ENCODE measurements at places on chromosomes 12 and 14.

GRCh38 chr12:110345176-110345661, 58.3 kb downstream of the ANAPC7 start:
- no peak for DNase-seq

DNA sequence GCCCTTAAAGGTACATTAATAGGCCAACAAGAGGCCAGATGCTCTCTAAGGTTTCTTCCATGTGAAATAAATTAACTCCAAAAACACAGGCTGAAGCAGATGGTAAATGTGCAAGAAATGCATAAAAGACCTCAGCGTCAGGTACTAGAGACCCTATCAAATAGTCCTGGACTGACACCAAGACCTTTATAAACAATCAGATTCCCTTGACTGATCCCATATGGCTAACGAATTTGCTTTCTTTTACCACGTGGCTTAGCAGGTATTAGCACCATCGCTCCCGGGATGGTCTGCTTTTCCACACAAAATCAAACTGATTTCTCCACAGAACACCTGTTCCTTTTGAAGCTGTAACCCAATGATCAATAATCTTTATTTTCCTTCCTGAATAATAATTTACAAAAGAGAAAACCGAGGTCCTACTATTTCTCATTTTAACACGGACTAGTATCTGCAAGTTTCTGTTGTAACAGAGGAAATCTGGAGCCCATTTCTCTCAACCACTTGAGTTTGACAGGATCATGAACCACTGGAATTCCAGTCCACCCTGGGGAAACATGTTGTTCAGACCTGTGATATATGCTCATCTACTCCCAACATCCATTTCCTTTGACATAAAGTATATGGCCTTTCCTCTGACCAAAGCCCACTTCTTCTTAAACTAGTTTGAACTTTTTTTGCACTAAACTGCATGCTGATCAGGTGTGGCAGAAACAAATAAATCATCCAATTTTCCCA, 48.2 kb upstream of the DAAM1 start:
- no peak for DNase-seq

DNA sequence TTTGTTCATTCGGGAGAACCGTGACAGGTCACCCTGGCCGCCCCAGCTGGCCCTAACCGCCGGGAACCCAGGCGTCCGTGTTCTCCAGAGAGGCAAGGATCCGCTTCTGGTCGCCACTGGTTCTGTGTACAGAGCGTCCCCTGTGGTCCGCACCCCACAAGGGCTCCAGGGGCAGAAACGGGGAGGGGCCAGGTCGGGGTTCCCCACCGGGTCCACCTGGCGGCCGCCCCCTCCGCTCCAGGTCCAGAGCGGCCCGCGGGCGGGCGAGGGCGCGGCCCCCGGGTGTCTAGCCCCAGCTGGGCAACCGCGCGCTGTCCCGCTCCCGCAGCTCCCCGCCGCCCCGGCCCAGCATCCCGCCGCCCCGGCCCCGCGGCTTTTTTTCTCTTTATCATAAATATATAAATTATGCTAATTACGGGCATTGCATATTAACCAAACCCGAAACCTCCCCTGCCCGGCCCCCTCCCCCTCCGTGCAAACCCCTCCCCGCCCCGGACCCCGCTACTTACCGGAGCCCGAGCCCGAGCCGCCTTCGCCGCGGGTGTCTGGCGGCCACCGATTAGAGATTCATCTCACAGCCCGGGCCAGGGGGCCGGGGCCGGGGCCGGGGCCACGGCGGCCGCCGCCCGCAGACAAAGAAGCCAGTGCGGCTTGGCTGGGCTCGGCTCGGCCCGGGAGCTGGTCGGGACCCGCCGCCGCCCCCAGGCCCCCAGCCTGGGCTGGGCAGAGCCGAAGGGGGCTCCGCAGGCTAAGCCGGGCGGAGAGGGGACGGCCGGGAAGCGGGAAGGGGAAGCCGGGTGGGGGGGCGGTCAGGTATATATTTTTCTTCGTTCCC, 512 bp downstream of the POU6F1 start:
- peak; percentile 37 for DNase-seq

DNA sequence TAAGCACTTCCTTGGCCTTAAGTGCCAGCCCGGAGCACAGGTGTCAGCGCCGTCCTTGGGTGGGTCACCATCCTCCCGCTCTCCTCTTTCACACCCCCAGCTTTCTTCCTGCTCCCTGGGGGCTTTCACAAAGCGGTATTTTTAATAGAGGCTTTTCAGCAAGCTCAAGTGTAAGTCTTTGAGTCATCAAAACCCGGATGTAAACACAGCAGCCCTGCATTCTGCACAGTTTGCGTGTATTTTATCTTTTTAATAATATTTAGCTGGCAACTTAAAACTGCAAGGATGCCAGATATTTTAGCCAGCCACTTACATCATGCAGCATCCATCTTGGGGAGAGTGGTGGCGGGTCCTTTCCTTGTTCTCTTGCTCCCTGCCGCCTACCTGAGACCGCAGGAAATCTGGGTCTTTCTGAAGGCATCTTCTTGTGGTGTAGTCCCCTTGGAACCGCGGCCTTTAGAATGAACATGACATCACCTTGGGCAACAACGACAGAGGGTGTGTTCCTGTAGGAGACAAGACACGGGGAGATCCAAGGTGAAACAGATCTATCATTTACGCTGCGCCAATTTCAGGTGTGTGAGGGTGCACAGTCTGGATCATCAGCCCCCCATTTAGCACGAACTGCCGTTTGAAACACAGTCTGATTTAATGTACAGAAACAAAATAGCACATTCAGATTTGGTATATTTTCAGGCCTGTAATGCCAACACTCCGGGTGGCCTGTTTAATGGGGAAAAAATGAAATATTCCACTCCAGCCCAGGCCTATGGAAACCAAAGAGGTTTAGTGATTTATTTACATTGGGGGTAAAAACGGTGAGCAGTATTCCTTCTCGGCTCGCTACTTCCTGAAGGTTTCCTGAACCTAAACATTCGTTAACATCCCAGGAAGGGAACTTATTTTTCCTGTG, 12.5 kb upstream of the IRF2BPL start:
- no peak for DNase-seq

DNA sequence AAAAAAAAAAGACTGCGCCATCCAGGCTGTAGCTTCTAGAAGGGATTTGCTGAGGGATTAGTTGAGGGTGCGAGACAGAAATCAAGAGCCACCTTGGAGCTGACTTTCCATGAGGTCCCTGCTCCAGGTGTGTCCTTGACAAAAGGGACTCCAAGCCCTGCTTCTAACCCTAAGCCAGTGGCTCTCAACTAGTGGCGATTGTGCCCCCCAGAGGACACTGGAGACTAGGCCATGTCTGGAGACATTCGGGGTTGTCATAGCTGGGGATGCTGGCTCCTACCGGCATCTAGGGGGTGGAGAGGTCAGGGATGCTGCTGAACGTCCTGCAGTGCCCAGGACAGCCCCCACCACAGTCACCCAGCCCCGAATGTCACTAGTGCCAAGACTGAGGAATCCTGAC, 40.6 kb downstream of the SPRING1 start:
- DNase-seq = no peak

DNA sequence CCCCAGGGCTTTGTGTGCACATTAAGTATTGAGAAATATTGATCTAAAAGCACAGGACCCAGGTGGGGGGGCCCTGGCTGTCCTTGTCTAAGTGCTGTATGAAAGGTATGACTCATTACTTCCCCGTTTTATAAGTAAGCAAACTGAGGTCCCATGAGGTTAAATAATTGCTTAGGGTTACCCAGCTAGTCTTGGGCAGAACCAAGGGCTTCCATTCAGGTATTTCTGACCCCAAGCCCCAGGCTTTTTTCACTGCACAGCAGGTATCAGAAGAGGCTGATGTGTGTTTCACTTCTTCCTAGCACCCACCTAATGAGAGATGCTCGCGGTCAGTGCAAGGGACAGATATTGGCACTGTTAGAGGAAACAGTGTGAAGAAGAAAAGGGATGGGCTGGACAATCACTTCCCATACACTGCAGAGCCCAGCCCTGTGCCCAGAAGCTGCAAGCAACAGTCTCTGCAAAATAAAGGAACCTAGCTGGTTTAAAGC, 4.7 kb upstream of the TC2N start:
- DNase-seq = no peak

DNA sequence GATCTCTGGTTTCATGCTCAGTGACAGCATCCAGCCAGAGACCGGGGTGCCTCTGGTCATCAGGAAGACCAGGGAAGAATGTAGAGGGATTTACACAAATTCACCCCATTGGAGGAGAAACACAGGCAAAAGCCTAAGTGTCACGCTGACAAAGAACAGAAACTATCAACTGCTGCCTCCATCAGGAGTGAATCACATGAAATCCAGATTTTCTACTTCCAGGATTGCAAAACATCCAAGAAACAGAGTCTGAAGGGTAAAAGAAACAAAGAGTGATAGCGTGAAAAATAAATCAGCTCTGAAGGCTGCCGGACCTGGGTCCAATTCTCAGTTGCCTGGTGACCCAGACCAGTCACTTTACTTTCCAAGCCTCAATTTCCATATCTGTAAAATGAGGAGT, 136.1 kb upstream of the MAP1LC3B2 start:
- DNase-seq = no peak

- no peak for DNase-seq
Measured at GRCh38 chr12:132026061-132026795, 76.5 kb downstream of the EP400 start.

GRCh38 chr14:77139540-77140358, 1.8 kb downstream of the ZDHHC22 start:
- DNase-seq = no peak

DNA sequence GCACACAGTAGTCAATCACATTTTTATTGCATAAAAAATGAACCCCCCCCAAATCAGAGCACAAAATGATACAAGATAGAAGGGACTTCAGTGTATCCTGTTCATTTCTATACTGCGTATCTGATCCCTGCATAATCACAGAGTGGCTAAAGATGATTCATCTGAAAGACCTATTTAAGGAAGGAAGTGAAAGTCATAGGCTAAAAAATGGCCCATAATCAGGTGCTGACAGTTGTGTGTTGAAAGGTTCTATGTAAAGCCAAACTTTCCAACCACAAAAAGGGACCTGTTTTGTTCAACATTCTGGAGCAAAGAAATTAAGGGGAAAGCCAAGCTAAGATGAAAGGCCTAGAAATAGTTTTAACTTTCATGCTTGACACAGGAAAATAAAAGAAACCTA, 147.8 kb upstream of the ATP2B1 start:
- no peak for DNase-seq

DNA sequence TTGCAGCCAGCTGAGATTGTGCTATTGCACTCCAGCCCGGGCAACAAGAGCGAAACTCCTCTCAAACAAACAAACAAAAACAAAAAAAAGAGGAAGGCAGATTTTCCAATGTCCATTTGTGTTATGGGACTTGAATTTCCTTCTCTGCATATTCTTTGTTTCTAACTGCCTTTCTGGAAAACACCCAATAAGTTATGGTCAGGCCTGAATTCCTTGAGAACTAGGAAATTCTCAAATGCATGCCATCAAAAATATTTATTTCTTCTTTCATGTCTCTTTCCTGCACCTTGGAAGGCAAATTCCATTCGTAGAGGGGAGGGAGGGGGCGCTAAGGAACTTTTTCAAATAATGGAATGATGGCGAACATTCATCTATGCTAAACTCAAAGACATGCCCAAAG, 117.6 kb upstream of the TMCC3 start:
- DNase-seq = no peak

- no peak for DNase-seq
Measured at GRCh38 chr12:15608406-15608805, 180.8 kb downstream of the EPS8 start.

- no peak for DNase-seq
Measured at GRCh38 chr12:84954415-84954814, 41.8 kb upstream of the SLC6A15 start.

DNA sequence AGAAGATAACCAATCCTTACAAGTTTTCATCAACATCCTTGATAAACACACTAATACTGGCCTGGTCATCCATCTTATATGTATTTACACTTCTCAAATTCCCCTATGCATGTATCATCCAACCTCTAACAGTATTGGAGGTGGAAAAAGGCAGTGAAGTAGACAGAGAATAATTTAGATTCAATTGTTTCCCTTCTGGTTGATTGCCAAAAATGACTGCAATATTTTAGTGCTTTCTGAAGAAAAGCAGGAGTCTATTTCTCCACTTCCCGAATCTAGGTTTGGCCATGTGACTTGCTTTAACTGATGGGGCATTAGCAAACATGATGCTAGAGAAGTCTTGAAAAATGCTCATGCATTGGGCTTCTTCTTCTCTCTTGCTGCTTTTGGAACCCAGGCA, 78.3 kb upstream of the METAP2 start:
- no peak for DNase-seq

- DNase-seq = peak; percentile 68
Measured at GRCh38 chr14:101721951-101722661, 39.4 kb upstream of the PPP2R5C start.

GRCh38 chr12:26126340-26127284, 1.8 kb upstream of the BHLHE41 start:
- no peak for DNase-seq

GRCh38 chr12:50825372-50825838, 17.3 kb upstream of the TMPRSS12 start:
- DNase-seq = no peak

GRCh38 chr12:104865080-104865479, 93.0 kb downstream of the SLC41A2 start:
- no peak for DNase-seq

GRCh38 chr14:54344445-54344844, 52.4 kb upstream of the CDKN3 start:
- no peak for DNase-seq

DNA sequence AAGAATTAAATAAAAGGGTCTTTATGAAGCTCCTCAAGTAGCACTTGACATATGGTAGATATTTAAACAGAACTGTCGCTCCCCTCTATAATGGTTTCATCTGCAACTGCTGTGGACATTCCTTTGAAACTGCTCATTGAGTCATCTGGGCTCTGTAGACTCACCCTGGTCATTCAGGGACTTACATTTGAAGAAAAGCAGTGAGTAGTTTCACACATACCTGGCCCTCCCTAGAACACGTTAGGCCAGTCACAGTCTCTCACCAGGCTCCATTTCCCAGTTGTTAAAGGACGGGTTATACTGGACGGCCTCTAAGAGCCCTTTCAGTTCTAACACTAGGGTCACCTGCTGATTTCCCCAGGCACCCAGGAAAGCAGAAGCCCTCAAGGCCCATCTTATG, 217.0 kb downstream of the BCL11B start:
- DNase-seq = no peak

GRCh38 chr12:92641291-92641690, 61.5 kb upstream of the PLEKHG7 start:
- DNase-seq = no peak

GRCh38 chr12:54941659-54942058, 42.9 kb downstream of the TESPA1 start:
- DNase-seq = no peak

- DNase-seq = no peak
Measured at GRCh38 chr12:102920271-102920670, 3.2 kb upstream of the PAH start.

GRCh38 chr12:57063991-57064685, 14.2 kb upstream of the MYO1A start:
- DNase-seq = no peak
